Stimulated activated CD8-positive, alpha-beta memory T cell treated with anti-CD3 and anti-CD28 coated beads, Interleukin-2, amount 100 ng/mL, for 1 hour (primary cell): ENCODE measurements at places on chromosomes 7 and 10.
A peak's percentile ranks its signal among the peaks of the same experiment; 100 is the strongest.

DNA sequence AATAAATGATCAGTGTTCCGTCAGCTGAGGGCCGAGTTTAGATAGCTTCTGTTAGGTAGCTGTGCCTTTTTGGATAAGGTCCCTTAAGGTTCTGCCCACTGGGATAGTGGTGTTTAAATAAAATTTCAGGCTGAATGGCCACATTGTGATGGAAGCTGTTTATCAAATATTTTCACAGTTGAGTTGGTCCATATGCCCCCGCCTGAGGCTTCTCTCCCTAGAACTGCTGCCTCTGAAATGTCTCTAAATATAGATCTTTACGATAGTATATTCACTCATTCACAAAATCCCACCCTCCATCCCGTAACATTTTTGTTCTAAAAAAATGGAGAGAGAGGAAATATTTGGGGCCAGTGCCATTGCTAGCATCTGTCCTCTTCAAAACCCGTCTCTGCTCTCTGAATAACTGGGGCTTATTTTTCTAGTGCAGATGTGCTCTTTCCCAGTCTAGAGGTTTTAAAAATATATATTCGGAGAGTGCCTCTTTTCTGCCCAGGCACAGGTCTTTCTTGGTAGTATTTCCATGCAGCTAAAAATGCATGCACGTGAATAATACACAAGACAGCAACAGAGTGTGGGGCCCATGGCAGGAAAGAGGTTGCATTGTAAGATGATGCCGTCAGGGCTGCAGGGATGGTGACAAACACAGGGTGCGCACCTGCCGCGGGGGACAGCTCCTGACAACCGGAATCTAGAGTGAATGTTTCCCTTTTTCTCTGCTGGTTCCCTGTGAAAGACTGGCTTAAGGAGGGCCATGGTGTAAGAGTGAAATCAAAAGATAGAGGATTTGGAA, 105.4 kb upstream of the BTBD16 start:
- no peak for DNase-seq

DNA sequence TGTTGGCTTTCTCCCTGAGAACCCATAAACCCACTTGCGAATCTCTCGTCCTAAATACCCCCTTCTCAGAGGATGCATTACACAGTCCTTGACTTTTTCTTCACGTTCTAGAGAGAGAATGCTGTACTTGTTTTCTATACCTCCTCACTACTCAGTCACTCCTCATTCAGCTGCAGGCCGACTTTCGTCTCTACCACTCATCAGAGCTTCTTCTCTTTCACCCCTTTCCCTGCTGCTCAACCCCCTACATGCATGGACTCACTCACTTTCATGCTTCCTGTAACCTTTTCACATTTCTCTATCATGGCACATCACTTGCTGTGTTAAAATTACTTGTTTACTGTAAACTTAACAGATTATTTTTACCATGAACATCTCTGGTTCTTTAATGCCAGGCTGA, 19.8 kb downstream of the MDFIC start:
- no peak for DNase-seq

GRCh38 chr10:130997267-130998045, 314.1 kb downstream of the TCERG1L start:
- DNase-seq: no peak

GRCh38 chr7:424961-425793, 94.5 kb downstream of the PDGFA start:
- no peak for DNase-seq

- DNase-seq: no peak
These were observed 13.1 kb downstream of the GNAT3 start for GRCh38 chr7:80498481-80499349.

GRCh38 chr7:138608275-138608674, 92.9 kb downstream of the SVOPL start:
- no peak for DNase-seq

- DNase-seq: no peak
These were observed 133.8 kb upstream of the KCNMA1 start for GRCh38 chr10:77771450-77771849.

GRCh38 chr7:135291809-135292253, 58.2 kb downstream of the STRA8 start:
- DNase-seq: no peak

GRCh38 chr7:142391191-142391992, 133.5 kb upstream of the PRSS58 start:
- peak; percentile 7 for DNase-seq

GRCh38 chr7:30027065-30027456, 559 bp upstream of the FKBP14 start:
- no peak for DNase-seq

- peak; percentile 99 for DNase-seq
These were observed at the start of gene CNNM2 for GRCh38 chr10:102917962-102918816. Gene CNNM2, plus strand, starts transcription at chr10:102918294. Its CDS starts 187 bp downstream, at chr10:102918481.

GRCh38 chr10:90175161-90175681, 473.8 kb downstream of the KIF20B start:
- DNase-seq: no peak

DNA sequence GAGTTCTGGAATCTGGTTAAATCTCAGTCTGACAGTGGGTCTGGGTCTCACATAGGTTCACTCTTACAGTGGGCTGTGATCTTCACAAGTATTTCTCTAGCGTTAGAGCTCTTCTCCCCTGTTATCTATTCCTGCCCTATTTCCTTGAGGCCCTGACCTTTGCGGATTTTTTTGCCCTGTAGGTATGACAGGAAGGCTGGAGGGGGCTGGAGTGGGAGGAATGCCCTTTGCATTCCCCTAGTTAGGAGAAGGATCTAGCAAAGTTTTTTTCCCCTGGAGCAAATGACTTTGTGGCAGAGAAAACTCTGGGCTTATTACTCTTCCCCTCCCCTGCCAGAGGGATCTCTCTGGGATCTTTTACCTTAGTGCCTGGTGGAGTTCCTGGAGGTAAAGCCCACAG, 49.2 kb downstream of the GALNT11 start:
- no peak for DNase-seq

- no peak for DNase-seq
These were observed 44.9 kb downstream of the PON1 start for GRCh38 chr7:95279417-95279816.

DNA sequence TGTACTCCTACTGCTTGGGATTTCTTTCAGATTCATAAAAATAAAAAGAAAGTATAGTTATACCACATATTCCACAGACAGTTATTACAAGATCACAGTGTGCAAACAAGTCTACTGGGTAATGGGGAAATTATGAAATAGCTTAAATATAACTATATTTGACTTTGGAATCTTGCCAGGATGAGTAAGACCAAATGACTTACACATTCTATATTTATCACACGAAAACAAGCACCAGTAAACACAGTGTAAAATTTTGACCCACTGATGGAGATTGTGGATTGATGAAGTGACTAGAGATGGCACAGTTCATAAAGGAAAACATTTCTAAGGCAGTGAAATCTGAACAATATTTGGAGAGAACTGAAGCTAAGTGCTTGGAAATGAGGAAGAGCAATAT, 339.7 kb downstream of the THSD7A start:
- DNase-seq: no peak

DNA sequence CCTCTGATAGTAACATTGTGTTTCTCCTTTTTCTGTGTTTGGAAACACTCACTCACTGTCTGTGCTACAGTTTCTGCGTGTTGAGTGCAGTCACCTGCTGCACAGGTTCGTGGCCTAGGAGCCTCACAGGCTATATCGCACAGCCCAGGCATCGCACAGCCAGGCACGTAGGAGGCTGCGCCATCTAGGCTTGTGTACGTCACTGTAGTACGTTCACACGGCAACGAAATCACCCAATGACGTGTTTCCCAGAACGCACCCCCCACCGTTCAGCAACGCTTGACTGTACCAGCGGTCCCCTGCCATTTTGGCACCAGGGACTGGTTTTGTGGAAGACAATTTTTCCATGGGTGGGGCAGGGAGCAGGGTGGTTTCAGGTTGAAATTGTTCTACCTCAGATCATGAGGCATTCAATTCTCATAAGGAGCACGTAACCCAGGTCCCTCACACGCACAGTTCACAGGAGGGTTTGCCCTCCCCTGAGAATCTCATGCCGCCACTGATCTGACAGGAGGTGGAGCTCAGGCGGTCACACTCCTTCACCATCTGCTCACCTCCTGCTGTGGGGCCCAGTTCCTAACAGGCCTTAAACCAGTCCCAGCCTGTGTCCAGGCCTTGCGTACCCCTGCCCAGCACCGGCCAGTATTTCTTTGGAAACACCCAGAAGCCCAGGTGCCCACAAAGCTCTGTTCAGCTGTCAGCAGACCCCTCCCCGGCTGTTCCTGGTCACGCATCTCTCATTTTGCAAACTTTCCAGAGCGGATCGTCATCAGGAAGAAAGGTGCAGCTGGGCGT, 23.2 kb upstream of the PRKAR1B start:
- no peak for DNase-seq

DNA sequence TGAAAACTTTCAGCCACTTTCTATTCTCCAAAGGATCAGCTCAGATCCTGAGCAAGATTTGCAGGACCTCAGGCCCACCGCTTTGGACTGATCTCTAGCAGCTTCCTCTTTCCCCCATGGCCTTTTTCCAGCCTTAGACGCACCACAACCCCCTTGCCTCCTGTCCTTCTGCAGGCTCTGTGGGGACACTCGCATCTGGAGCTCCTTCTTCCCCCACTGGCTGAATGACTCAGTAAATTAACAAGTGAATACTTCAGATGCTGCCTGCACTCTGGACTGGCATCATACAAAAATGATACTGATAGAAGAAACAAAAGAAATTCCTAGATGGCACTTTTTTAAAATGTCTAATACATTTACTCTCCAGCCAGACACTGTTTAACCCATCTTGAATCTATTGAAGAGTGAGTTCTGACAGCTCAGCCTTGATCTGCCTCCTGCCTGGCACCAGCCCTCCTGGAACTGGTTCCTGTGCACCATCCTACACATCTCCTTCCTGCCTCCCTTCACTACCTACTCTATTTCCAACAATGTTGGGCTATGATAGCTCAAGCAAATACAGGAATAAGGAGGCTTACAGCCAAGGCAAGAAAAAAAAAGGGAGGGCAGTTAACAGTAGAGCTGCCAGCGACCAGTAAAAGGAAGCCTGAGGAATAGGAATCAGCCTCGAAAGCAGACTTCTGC, 3.3 kb downstream of the FRMPD2 start:
- DNase-seq: no peak
